ENCODE measurements at places on chromosomes 2 and 18.
A peak's percentile ranks its signal among the peaks of the same experiment; 100 is the strongest.

- no peak for DNase-seq
Observed at GRCh38 chr18:9337873-9338272, 3.3 kb downstream of the TWSG1 start.

- no peak for DNase-seq
Observed at GRCh38 chr2:60520917-60521539, 32.4 kb downstream of the BCL11A start.

DNA sequence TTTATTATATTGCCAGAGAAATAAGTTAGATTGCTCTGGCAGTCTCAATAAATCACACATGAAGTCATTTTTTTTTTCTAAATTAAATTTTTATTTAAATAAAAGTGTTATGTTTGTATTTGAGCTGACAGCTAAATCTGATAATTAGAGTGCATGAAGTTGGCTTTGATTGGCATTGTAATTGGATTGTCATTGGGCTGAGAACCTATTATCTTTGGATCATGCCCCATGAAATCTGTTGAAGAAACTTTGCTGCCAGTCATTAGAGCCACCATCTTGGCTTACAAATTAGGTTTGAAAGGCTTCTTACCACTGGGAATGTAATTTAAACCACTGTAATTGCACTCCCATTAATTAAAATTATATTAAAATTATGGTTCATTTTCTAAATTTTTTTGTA is 507.9 kb upstream of the FANCL start:
- no peak for DNase-seq

- DNase-seq: no peak
Observed at GRCh38 chr2:44743473-44743872, 198.0 kb upstream of the SIX3 start.

DNA sequence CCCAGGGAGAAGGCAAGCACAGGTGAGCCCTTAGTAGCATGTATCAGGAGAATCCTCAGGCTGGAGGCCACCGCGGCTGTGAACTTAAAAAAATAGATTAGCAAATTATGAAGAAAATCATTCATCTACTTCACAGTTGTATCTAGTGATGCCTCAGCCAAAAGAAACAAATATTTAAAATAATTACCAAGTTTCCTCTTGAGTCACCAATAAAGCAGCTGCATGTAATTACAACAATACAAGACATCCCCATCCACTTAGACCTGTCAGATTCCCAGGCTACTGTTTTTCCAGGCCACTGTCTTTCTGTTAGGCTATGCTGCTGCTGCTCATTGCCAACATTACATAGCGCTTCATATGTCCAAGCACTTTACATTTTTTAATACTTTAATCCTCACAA is 54.6 kb upstream of the PHLPP1 start:
- DNase-seq: no peak

GRCh38 chr18:23452728-23453679 is at the start of gene RIOK3:
TSS of gene RIOK3 (plus strand) at chr18:23453287. CDS start at chr18:23453440, 153 bp downstream.
- DNase-seq: peak; percentile 84

- DNase-seq: no peak
Observed at GRCh38 chr18:3264362-3264761, 2.4 kb downstream of the MYL12B start.

- DNase-seq: no peak
Observed at GRCh38 chr18:61882296-61883004, 10.4 kb downstream of the RNF152 start.

- no peak for DNase-seq
Observed at GRCh38 chr2:84038866-84039265, 420.2 kb downstream of the SUCLG1 start.

GRCh38 chr2:224658780-224659405 is 57.3 kb downstream of the CCDC195 start:
- DNase-seq: no peak

DNA sequence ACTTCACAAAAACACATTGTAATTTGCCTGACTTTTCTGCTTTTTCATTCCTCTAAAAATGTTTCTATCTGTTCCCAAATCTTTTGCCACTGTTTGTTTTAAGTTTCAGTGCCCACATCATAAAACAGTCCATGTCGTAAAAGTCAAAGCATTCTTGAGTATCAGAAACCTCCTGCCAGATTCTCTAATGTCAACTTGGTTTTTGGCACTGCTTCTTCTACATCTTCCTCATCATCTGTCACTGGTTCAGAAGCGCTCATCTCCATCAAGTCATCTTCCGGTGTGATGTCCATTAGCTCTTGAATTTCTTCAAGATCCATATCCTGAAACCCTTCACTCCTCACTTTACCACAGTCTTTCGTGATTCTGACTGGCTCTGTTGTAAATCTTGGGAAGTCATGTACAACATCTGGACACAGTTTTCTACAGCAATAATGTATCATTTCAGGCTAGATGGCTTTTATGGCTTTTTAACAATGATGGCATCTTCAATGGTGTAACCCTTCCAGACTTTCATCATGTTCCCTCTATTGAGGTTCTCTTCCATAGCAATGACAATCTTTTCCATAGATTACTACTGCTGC is 19.6 kb downstream of the CUL3 start:
- DNase-seq: no peak

GRCh38 chr18:7844017-7844416 is 276.9 kb downstream of the PTPRM start:
- DNase-seq: no peak

- DNase-seq: no peak
Observed at GRCh38 chr2:221455214-221455613, 116.9 kb downstream of the EPHA4 start.

DNA sequence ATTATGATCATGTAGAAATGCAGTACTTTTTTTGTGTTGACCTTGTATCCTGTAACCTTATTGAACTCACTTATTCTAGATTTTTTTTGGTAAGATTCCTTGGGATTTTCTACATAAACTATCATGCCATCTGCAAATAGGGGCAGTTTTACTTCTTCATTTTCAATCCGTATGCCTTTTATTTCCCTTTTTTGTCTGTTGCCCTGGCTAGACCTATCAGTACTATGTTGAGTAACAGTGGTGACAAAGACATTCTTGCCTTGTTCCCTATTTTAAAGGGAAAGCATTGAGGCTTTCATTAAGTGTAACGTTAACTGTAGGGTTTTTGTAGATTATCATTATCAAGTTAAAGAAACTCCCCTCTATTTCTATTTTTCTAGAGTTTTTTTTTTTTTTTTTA is 92.3 kb downstream of the LYPD1 start:
- DNase-seq: no peak

- DNase-seq: no peak
Observed at GRCh38 chr2:104872866-104873688, 19.2 kb downstream of the POU3F3 start.

DNA sequence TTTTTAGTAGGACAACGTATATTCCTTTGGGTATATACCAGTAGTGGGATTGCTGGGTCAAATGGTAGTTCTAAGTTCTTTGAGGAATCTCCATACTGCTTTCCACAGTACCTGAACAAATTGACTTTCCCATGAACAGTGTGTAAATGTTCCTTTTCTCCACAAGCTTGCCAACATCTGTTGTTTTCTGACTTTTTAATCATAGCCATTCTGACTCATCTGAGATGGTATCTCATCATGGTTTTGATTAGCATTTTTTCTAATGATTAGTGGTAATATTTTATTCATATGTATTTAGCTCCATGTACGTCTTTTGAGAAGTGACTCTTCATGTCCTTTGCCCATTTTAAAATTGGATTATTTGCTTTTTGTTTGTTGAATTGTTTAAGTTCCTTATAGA is 58.4 kb upstream of the CERS6 start:
- DNase-seq: no peak

- no peak for DNase-seq
Observed at GRCh38 chr2:130183512-130184373, 1.7 kb downstream of the MZT2B start.

GRCh38 chr2:239396881-239397681 is 3.7 kb downstream of the HDAC4 start:
- DNase-seq: no peak

DNA sequence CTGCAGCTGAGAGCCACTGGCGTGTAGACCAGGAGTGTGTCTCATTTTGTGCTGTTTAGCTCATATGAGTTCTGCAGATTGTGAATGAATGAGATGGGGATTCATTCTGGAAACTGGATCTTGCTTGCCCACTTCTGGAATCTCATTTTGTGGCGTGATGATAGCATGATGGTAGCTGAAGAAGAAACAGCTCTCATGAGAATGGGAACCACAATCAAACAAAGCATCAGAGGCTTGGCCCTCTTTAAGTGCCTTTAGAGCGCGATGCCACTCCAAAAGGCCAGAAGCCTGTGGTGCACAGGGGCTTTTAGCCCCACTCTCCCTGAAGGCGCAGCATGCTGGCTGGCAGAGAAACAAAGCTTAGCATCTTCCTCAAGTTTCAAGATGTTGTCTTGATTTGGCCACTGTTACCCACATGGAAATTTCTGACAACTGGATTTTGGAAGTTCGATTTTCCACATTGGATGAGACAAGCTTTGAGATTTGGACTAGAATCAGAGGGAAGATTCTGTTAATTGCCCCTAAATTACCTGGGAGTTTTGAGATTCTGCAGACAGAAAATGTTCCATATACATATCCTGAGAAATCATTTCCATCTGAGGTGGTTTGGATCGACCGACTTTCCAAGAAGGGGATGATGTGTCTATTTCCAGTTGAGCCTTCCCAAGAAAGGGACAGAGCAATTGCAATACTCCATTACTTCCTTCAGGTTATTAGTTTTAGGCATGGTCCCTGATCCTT is 234.5 kb downstream of the VAPA start:
- DNase-seq: no peak

GRCh38 chr2:64665709-64666108 is 12.0 kb upstream of the SERTAD2 start:
- DNase-seq: no peak

DNA sequence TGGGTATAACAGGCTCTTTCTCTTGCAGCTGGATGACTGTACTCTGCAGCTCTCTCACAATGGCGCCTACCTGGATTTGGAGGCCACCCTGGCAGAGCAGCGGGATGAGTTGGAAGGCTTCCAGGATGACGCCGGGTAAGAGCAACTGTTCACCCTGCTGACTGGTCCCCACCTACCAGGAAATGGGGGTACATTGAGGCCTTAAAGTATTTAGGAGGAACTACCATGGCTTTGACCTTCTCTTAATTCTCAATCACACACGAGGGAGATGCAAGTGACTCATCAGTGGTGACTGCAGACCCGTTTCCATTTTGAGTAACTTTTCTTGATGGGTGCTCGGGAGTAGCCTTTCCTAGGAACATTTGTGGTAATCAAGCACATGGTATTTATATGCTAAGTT is 58.0 kb downstream of the FHOD3 start:
- DNase-seq: no peak

DNA sequence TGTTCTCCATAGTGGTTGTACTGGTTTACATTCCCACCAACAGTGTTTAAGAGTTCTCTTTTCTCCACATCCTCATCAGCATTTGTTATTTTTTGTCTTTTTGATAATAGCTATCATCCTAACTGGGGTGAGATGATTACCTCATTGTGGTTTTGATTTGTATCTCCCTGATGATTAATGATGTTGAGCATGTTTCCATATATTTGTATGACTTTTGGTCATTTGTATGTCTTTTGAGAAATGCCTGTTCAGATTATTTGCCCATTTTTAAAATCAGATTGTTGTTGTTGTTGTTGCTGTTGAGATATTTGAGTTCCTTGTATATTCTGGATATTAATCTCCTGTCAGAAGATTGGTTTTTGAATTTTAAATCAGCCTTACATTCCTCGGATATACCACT is 147.5 kb downstream of the NCOA1 start:
- no peak for DNase-seq

DNA sequence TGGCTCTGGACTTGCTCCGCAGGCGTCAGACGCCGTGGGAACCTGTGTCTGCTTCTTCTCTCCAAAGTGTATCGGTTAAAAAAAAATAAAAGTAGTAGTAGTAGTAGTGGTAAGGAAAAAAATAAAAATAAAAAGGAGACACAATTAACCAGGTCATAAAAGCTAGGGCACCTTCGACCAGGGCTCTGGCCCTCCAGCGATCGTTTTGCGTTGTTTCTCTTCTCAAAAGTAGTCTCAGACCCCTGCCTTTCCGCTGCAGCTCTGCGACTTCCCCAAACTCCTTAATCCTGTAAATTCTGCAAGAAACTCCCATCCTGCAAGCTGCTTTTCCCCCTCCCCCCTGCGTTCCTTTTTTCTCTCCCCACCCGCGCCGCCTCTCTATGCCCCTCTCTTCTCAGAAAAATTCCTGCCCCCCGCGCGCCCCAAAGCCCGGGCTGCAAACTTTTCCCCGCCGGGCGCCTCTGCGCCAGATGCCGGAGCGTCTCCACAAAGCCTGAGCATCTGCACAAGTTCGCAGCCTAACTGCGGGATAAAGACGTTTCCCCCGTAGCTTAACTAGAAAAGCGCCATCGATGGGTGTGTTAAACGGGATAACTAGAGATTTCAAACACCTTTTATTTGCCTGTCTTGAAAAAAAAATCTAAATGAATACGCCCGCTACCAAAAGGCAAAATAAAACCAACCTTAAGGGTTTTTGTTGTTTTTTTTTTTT is 1.8 kb upstream of the SALL3 start:
- DNase-seq: no peak

All from activated CD4-positive, CD25-positive, alpha-beta regulatory T cell treated with anti-CD3 and anti-CD28 coated beads, Interleukin-2, amount 50 U/mL, for 16 hours (primary cell).